AG09309 (cell line): ENCODE measurements at places on chromosomes 3 and 15.

GRCh38 chr15:70271422-70272088 lies 173.8 kb upstream of the TLE3 start:
- DNase-seq = peak; percentile 95

- peak; percentile 96 for DNase-seq
These were observed 94.7 kb upstream of the TGFBR2 start for GRCh38 chr3:30511524-30512251.

DNA sequence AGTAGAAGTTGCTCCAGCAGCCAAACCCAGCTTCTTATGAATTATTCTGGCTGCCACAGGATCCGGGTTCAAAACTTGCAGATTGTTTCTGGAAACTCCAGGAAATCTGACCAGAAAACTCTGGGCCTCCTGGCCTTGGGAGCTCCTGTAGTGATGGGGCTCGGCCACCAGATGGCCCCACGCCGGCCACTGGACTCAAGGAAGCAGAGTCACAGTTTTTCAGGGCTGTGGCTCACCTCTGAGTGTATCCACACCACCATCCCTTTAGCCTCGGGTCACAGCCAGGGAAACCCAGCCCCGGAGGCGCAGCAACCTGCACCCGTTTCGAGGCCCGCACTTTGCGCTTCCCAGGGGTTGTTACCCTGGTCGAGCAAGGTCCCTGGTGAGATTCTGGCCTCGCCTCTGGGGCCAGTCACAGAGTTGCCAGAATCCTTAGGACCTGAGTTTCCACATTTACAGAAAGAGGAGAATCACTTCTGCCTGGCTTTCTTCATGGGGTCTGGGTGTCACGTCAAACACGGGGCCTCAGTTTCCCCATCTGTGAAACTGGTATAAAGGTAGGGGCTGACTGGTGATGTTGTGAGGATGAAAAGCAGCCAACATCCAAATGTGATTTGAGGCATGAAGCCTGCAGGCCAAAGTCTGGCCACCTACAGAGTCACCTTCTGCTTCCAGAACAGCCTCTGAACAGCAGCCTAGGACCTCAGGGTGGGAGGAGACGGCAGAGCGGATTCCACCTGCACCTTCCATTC lies 53.5 kb upstream of the LCTL start:
- DNase-seq = peak; percentile 17

DNA sequence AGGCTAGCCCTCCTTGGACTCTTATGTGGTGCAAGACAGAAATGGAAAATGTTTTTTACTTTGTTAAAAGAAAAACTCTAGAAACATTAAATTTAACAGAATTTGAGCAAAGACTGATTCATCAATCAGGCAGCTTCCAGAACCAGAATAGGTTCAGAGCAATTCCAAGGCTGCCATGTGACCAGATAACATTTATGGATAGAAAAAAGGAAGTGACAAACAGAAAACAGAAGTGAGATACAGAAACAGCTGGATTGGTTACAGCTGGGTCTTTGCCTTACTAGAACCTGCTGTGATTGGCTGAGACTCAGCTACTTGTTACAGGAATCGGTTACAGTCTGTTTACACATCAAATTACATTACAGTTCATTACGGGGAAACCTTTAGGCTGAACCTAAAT lies 22.5 kb upstream of the OTOL1 start:
- DNase-seq = no peak

DNA sequence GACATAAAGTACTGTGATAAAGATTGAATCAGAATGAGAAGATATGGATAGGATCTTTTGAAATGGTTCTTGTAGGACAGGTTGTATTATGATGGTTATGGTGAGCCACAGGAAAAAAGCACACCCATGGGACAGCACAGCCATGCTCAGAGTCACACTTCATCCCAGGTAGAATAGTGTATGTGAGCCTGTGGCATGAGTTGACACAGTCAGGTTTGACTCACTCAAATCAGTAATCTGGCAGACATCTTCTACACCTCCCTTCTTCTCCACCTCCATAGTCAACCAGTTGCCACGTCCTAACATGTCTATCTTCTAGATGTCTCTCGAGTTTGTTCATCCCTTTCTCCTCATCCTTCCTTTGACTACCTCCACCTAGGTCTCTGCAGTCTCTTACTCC lies 176.0 kb downstream of the RBMS3 start:
- no peak for DNase-seq

DNA sequence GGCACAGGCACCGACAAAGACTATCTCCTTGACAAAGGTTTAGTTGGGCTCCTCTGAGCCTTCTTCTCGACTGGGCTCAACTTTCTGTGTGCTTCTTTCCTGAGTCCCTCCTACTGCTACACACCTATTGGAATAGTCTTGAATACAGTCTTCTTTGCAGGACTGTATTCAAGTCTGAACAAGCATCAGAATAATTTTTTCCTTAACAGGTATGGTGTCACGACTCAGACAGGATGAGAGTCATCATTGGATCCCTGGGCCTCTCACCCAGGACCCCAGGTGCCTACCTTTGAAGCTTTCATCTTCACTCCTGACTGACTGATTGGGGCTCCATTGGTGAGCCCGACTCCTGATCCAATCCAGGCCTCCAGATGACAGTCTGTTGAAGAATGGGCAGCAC lies 66.3 kb downstream of the CRYGS start:
- DNase-seq = no peak

- DNase-seq = no peak
These were observed 2.0 kb upstream of the TPM1 start for GRCh38 chr15:63040509-63040908.

GRCh38 chr3:141237701-141238521 lies 6.3 kb downstream of the PXYLP1 start:
- no peak for DNase-seq

GRCh38 chr15:43270676-43271306 lies 4.1 kb upstream of the TGM5 start:
- DNase-seq = no peak

- no peak for DNase-seq
These were observed 10.7 kb upstream of the AMOTL2 start for GRCh38 chr3:134384963-134385362.

- no peak for DNase-seq
These were observed 760.1 kb upstream of the CFAP20DC start for GRCh38 chr3:59809710-59810444.

GRCh38 chr3:78882251-78882650 lies 885.5 kb downstream of the ROBO1 start:
- DNase-seq = no peak

DNA sequence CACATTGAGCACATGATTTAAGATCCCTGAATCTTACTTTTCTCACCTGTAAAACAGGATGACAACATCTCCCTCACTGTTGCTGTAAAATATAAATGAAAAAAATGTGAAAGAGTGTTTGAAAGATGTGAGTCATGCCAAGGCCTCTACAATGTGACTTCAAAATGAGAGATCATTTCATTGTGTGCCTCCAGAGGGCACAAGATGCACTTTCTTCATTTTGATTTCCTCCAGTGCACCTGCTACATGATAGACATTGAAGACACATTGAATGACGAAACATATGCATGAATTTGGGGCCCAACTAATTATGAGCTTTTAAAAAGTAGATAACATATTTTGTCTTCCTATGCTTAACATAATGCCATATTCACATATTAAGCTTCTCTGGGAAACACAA lies 170.3 kb downstream of the MOBP start:
- DNase-seq = no peak

GRCh38 chr15:87345961-87346360 lies 910.6 kb downstream of the NTRK3 start:
- no peak for DNase-seq

- no peak for DNase-seq
These were observed 211.3 kb downstream of the TIGIT start for GRCh38 chr3:114504941-114505628.

- DNase-seq = no peak
These were observed 107.8 kb downstream of the ASB7 start for GRCh38 chr15:100710222-100710621.

DNA sequence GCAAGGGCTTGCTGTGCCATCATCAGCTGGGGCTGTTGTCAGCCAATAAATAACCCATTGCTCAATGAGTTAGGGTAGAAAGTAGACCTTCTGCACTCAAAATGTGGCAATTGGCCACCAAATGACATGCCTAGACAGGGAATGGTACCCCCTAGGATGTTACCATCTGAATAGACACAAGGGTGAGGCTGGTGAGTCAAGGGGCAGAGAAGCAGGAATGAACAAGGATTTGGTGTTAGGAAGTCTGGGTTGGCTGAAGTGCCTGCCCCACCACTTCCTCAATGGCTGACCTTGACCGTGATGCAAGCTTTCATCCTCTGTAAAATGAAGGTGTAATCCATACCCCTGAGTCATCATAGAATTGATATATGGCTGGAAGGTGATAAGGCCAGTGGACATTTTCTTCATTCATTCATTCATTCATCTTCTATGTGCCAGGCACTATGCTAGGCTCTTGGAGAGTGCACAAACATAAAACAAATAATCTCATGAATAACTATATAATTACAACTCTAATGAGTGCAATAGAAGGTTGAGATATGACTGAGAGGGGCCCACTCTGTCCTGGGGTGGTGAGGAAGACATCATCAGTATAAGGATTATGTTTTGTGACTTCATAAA lies 4.4 kb upstream of the CA12 start:
- no peak for DNase-seq
